Cerebellar nuclear complex (tissue), 1 donor: ENCODE measurements at places on chromosomes 6 and 20.

- no peak for DNase-seq
These were observed 200.9 kb downstream of the EDN1 start for GRCh38 chr6:12490904-12491571.

- no peak for DNase-seq
These were observed 33.1 kb upstream of the TNFRSF21 start for GRCh38 chr6:47342824-47343223.

DNA sequence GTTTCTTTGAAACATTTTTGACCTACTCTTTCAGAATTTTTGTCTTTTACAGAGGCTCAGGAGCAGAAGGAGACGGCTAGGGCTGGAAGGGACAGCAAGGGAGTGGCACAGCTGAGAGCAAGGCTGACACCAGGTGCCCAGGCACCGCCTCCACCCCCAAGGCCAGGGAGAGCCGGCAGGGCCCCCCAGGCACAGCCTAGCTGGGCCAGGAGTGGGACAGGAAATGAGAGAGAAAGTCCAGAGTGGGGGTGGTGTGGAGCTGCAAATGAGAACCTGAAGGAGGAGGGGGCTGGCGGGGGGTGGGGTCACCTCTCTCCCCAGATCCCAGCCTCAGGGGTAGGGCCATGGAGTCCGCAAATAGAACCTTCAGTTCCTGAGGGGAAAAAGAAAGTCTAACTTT lies 236.7 kb downstream of the CDC5L start:
- no peak for DNase-seq

DNA sequence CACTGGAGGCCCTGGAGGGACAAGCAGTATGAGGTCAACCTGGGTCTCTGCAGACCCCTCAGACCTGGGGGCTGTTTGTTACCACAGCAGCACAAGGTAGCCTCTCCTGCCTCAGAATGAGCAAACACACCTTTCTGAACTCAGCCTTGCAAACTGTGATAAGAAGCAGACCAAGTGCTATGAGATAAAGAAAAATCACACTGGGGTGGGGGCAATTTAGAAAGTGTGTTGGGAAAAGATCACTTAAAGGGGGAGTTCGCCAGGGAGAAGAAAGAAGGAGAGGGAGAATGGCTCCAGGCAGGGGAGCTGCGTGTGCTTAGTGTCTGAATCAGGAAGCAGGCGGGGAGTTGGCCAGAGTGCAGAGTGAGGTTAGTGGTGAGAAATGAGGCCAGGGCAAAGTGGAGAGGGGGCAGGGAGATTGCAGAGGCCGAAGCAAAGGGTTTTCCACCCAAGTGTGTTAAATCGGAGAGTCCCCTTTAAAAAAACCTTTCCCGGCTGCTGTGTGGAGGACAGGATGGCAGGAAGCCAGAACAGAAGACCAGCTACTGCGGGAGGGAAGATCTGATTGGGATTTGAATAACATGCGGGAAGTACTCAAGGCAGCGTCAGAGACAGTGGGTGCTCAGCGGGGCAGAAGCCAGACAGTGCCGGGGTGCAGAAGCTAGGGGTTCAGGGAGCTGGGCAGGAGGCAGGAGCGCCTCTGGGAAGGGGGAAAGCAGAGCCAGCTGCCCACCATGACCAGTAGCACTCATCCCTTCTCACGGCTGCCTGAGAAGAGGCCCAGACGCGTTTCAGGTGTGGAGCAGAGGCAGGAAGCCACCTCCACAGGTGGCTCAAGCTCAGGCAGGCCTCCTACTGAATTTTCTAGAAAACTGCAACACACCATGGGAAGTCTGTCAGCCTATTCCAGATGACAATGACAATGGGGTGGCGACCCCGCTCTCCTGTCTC lies 9.0 kb downstream of the ADA start:
- no peak for DNase-seq

GRCh38 chr20:63316502-63316921 lies 23.5 kb downstream of the COL20A1 start:
- no peak for DNase-seq

- no peak for DNase-seq
These were observed 338.9 kb upstream of the MAP3K7 start for GRCh38 chr6:90925726-90926125.

GRCh38 chr6:82437701-82438100 lies 74.1 kb downstream of the TPBG start:
- no peak for DNase-seq

- no peak for DNase-seq
These were observed 10.3 kb downstream of the CEP85L start for GRCh38 chr6:118641042-118641441.

GRCh38 chr20:62929051-62929538 lies 2.8 kb upstream of the DIDO1 start:
- DNase-seq, result no peak

DNA sequence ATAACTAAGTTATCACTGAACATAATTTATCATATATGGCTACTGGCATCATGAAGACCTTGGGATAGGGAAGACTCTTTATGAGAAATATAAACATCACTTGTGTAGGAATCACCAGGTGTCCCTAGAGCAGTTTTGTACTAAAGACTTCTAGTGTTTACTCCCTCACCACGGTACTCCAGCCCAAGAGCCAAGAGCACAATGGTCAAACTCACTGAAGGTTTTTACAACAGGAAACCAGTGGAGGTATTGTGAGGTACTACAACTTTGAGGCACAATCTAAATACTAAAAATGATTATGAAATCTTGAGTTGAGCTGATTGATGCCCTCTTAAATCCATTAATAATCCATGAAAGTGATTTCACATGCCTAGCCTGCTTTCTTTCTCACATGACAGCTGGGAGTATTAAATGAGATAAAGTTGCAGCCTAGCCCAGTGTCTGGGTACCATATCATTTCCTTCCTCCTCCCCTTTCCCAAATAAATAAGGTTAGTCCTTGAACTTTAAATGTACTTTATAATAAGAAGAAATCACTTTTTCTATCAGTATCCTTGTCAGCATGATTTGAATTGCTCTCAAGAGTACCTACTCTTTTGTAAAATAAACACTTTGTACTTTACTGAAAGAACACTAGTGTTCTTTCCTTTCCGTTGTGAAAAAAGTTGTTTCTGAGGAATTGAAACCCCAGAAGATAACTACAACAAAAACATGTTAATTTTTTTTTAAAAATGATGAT lies 26.5 kb downstream of the GLO1 start:
- no peak for DNase-seq
